ENCODE measurements at places on chromosomes 6 and 20.

GRCh38 chr6:13431059-13431656, 56.2 kb downstream of the GFOD1 start:
- no peak for DNase-seq

DNA sequence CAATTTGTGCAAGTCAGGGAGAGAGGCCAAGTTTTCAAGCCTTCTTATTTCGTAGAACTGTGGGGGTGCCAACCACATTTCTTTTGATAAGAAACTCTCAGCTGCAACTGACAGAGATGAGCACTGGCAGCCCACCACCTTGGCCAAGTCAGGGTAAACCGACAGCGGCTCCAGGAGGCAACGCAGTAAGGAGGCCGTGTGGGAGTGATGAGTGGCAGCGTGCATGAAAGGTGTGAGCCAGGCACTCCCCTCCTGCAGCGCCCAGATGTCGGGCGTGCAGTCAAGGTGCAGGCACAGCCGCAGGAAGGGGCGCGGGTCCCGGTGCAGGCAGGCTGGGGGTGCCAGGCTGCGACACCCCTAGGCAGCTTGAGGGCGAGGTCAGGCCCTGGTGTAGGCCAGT, 49.2 kb upstream of the HDAC2 start:
- no peak for DNase-seq

DNA sequence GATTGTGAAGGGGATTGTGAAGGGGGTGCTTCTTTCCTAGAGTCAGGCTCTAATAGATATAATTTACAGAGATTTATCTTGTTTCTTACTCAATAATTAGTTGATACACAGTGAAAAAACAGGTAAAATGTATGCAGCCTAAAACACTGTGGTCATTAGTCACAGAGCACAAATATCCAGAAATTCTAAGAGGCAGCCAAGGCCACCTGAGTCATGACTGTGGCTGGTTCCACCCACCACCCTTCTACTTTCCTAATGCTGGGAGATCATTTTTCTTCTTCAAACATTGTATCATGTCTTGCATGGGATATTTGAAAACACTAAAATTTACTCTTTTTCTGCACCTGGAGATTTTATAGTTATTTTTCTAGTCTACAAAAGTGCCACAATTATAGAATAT, 181.6 kb downstream of the OTOR start:
- DNase-seq = no peak

- DNase-seq = no peak
Measured at GRCh38 chr6:5079692-5080091, 5.4 kb upstream of the PPP1R3G start.

DNA sequence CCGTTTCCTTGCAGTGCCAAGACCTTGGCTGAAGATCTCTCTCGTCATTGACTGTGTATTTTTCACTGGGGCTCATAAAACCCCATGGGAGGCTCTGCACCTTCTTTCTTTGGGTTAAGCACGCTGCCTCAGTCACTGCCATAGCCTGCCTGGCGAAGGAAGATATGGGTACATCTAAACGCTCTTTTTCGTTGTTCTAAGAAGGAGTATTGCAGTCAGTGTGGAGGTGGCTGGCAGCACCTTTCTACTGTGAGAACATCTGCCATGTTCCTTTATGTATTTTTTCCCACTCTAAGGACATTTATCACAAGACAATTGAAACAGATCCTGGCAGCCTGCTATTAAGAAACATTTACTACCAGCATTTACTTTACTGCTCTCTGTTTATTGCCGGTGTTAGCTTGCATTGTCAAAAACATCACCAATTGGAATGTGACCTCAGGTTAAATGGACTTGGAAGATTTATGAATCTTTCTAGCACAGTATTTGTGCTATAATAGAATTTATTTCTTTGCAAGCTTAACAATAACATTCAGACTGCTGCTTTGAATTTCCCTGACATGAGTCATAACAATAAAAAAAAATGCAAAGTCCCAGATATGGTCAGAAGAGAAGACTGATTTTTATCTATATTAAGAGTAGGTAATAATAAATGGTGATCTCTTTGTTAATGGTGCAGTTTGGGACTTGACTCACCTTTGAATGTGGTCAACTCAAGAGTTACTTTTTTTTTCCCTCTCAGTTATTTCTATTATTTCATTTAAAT, 62.2 kb upstream of the CLDN20 start:
- no peak for DNase-seq

DNA sequence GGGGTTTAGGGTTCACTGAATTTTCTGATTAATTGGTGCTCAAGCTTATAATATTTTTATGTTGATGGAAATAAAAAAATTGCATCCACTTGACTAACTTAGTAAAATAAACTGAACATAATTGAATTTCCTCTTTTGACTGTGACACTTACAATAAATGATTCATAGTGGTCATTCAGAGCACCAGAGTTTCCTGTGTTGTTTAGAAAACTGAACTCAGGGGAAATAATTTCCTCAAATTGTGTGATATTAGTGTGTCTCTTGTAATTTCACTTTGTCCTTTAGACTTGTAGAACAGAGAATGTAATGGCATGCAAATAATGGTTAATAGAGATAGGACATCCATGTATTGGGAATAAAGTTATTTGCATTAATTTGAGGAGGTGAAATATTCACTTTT, 319.7 kb upstream of the MAN1A1 start:
- DNase-seq = no peak

- no peak for DNase-seq
Measured at GRCh38 chr6:166763606-166764472, 136.8 kb upstream of the RPS6KA2 start.

DNA sequence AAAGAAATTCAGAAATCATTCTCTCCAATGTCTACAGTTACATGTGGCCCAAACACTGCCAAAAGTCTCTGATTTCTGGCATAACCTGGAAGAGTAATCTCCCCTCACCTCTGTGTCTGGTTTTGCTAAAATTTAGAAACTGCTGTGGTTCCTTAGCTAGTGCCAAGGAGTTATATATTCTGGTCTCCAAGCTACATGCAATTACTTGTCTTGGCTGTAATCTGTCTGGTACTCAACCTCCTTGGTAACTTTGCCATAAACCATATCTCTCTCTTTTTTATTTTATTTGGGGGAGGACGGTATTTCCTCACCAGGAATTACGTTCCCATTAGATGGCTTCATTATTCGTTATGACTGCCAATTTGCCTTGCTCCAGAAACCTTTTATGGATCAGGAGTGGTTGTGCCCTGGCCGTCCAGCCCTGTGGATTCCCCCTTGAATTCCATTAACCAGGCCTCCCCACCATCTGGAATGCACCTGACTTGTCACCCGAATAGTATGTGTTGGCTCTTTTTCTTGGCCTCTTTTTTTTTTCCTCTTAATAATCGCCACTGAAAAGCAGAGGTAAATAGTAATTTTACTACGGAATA, 400.0 kb downstream of the CD83 start:
- no peak for DNase-seq

GRCh38 chr20:39036011-39036410, 73.9 kb downstream of the DHX35 start:
- DNase-seq = no peak

DNA sequence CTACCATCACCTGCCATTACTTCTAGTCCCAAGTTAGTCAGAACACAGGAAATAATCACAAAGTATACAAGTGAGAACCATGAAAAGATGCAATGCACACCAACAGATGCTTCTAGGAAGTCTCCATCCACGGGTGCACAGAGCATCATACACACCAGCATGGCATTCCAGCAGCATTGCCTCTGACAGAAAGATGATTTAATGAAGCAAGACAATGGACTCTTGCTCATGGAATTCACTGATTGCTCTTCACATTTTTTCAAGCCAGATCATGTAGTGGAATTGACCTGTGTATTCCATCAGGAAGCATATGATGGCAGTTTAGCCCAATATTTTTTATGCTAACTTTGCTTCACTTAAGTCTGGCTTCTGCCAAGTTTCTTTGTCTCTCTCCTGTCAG, 406.3 kb upstream of the RGS17 start:
- no peak for DNase-seq

DNA sequence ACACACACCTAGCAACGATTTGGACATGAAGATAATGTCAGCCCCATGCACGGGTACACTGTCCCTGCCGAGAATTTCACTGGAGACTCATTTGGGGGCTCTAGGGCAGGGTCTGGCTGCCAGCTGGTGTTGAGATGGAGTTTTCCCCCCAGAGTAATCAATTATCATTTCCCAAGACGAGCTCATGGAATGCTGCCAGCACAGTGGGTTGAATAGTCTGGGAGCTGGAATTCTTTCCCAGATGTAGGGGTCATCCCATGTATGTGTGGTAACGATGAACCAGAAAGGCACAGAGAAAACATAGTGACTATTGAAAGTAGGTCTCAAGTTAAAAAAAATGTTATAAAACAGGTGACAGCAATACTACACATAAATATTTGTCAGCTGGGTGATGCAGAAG, 579.9 kb downstream of the MAFB start:
- no peak for DNase-seq
